Adrenal gland (tissue), 19 donors: ENCODE measurements at places on chromosomes 12 and 14. TPM values are rescaled to one million over a fixed set of nuclear protein-coding genes. Genes with fewer than 3 reads are reported as not detected.

PZP gene
- not detected for total RNA-seq

PRB2 gene
- not detected for total RNA-seq

MMP19 gene
- total RNA-seq, result 7.4 TPM

TMEM233 gene
- total RNA-seq, result 1.0 TPM

GPR68 gene
- total RNA-seq, result 0.29 TPM

SLC16A7 gene
- total RNA-seq, result 91.8 TPM

DNA sequence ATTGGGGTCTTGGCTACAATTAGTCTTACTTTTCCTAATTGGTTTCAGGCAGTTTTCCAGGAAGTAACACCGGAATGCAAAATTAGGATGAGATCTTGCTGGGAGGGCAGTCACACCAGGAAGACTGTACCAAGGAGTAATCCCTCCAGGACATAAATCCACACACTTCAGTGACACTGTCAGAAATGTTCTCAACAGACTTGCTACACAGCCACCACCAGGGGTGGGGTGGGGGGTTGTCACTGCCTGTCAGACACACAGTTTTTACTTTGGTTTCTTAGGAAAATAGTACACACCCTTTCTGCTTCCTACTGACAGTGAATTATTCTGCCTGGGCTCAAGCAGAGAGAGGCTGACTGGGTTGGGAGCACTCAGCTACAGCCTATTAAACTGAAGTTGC is 102.9 kb upstream of the CCDC196 start:
- no peak for DNase-seq

DNA sequence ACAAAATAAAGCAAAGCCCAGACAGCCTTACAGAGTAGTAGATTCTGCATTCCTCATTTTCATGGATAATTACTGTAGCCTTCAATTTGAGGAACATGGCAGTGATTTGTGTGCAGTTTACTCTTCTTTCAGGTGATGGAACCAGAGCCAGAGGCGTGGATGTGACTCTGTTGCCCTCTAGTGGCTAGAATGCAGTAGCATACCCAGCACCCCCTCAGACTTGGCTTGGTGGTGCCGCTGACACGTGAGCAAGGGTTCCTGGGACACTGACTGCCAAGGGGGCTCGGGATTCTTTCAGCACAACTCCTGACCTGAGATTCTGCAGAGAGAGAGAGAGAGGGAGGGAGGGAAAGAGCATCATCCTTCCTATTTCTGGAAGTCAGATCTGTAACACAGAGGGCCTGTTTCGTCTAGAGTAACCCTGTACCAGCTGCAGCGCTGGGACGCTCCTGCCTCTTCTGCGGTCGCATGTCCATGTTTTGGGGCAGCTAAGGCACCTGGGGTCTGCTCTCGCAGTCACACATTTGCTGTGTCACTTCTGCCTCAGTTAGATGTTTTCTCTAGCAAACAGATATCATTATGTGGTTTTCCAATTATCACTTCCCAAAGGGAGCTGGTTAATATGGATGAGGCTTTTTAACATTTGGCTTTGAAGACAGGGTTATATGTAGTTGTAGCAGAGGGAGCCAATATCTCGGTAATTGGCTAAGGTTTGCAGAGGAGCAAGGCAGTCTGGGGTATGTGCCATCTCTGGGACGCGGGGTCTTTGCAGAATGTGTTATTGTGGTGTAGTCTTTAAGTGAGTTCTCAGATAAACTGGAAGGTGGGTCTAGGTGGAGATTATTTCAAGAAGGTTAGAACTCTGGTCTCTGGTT is 428.1 kb downstream of the NRXN3 start:
- DNase-seq, result peak; percentile 68

DNA sequence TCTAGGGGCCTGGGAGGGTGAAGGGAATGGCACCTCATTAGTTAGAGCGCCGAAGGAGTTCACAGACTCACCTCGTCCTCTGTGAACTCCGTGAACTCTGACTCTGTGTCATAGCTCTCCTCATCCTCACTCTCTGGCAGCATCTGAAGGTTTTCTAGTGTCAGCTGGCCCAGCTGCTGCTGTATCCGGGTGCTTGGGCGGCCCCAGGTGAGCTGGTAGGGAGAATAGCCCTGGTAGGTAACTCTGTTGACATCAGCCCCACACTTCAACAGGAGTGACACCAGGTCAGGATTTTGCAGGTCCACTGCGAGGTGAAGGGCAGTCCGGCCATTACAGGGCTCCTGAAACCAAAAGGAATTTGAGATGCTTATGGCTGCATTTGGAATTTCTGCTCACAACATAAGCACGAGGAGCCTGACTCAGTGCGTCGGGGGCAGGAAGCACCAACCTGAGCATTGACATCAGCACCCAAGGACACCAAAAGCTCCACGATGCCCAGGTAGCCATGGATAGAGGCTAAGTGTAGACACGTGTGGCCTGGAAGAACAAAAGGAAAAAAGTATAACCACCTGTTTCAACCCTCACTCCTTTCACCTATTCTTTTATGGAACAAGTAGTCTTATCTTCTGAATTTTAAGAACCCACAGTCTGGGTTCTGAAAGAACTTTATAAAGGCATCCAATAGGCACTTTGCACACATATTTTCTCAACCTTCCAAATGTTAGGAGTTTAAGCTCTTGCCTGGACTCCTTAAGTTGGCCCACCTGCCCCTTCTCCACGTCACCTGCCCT is 2.0 kb downstream of the NFKBIA start:
- DNase-seq, result peak; percentile 51

ADGRD1 gene
- total RNA-seq, result 1.1 TPM

DNA sequence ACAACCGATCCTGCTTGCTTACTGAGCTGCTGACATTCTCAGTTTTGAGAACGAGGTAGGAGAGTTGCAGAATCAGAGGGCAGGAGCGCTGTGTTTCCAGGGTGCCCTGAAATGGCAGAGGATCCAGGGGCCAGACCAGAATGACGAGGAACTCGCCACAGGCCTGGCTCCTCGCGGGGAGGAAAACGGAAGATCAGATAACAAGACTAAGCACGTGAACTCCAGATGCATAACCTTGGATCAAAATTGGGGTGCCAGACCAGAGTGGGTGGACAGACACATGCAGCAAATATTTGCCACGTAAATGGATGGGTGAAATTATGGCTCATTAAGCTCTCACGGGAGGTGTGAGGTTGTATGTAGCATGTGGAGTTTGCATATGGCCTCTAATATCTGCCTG is 46.5 kb downstream of the ELK3 start:
- no peak for DNase-seq

GRCh38 chr14:96581026-96581425 is 78.8 kb downstream of the PAPOLA start:
- DNase-seq, result no peak

BEGAIN gene
- 0.60 TPM for total RNA-seq

DNA sequence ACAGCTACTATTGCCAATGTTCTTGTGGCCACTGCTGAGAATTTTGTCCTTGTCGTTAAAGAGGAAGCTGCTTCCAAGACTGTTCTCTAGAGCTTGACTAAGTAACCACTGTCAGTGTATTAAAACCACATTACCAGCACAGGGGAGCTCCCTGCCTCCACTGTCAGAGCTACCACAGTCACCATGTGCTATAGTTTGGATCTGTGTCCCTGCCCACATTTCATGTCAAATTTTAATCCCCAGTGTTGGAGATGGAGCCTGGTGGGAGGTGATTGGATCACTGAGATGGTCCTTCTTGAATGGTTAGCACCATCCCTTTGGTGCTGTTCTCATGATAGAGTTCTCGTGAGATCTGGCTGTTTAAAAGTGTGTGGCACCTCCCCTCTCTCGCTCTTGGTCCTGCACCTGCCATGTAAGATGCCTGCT is 23.2 kb upstream of the RAP1B start:
- no peak for DNase-seq

DNA sequence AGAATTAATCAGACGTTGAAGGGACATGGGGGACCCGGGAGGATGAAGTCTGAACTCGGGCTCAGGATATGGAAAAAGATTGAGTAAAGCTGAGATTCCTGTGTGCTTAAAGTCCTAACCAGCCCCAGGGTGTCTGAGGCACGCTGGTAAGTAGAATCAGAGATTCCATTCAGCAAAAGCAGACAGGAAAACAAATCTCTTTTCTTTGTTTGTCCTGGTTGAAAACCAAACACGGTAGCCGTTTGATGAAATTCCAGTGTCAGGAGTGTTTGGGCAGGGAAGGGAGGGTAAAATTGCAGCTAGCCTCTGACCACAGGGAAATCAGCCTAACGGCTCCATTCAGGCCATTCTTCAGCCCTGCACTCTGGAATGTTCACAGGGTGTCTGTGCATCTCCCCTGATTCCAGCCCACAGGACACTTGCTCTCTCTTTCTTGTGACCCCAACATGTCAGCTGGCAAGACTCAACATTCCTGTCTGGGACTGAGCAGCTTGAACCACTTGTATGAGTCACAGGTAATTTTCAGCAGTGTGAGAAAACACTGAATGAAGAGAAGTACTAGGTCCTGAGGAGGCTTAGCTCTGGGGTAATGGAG is 31.0 kb downstream of the NINJ2 start:
- no peak for DNase-seq

GRCh38 chr14:72332046-72332445 is 399.8 kb downstream of the RGS6 start:
- DNase-seq, result peak; percentile 20

- no peak for DNase-seq
Observed at GRCh38 chr12:51911307-51911706, 4.0 kb downstream of the ACVRL1 start.

DNA sequence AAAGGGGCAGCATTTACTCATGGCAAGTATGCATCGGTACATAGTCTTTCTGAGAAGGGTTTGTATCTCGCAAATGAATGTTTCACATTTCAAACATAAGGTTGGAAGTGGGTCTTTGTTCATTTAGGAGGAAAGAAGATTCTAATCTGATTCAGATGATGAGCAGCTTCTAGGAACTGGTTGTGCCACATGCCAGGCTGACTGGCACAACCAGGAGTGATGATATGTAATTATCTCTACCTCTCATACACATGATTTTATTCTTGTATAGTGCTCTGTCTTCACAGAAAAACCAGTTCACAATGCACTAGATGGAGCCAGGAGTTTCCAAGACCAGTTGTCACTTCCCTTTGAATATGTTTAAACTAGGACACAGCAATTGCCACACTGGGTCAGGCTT is 13.7 kb upstream of the BEST3 start:
- DNase-seq, result no peak

- DNase-seq, result no peak
Observed at GRCh38 chr12:121805171-121806008, 1.6 kb downstream of the SETD1B start.

DNA sequence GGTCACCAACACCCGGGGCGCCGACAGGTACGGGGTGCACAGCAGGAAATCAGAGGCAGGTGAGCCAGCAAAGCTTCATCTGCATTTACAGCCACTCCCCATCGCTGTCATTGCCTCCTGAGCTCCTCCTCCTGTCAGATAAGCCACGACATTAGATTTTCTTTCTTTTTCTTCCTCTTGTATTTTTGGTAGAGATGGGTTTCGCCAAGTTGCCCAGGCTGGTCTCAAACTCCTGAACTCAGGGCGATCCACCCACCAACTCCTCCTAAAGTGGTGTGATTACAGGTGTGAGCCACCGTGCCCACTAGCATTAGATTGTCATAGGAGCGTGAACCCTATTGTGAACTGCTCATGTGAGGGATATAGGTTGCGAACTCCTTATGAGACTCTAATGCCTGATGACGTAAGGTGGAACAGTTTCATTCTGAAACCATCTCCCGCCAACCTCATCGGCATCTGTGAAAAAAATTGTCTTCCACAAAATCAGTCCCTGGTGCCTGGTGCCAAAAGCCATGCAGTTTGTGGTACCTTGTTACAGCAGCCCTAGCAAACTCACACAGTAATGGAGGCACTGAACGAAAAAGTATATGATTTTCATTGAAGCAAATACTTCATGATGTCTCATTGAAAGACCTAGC is 1.5 kb downstream of the STYK1 start:
- no peak for DNase-seq

DNA sequence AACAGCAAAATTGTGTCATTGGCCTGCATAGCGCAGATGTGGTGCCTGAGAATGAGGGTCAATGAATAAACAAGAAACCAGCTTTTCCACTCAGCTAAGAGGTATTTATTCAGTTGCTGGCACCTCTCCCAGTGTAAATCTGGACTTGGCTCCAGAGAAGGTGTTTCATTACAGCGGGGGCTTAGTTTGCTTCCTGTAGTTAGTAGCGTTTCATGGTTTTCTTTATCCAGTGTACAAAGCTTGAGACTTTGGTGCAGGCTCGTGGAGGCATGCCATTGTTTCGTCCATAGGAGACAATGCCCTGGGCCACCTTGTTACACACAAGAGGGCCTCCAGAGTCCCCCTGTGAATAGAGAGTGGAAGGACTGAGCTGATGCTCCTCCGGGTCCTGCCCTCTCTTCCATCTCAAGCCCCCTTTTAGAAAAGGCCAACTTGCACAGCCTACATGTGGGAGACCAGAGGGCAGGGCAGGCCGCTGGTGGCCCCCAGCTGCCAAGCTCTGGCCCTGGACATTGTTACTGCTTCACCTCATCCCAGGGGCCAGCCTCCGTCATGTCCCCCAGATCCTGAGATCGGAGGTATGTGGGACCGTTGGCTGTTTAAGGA is 3.0 kb downstream of the GZMB start:
- no peak for DNase-seq

AVPR1A gene
- total RNA-seq, result 170 TPM

GRCh38 chr14:51260225-51260624 is 20.2 kb downstream of the TMX1 start:
- DNase-seq, result no peak

STON2 gene
- total RNA-seq, result 10.8 TPM

CEBPE gene
- total RNA-seq, result not detected

ABCD4 gene
- total RNA-seq, result 51.9 TPM

DNA sequence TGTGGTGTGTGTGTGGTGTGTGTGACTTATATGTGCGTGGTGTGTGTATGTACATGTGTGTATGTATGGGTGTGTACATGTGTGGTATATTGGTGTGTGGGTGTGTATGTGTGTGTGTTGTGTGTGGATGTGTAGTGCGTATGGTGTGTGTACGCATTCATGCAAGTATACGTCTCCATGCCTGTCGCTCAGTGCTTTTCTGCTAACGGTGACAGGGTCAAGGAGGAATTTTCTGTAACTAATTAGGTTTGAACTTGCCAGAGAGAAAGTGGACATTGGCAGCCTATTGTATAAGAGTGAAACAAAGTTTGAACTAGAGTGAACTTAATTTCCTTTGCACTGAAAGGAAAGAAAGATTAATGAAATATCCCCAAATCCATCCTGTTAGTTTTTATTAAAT is 120.9 kb upstream of the GSC start:
- no peak for DNase-seq

ST8SIA1 gene
- 11.7 TPM for total RNA-seq

GRCh38 chr14:47490353-47490752 is 185.1 kb downstream of the MDGA2 start:
- no peak for DNase-seq

TMEM30B gene
- 1.3 TPM for total RNA-seq

ULK1 gene
- 29.1 TPM for total RNA-seq

RFLNA gene
- 1.9 TPM for total RNA-seq

- no peak for DNase-seq
Observed at GRCh38 chr12:4099276-4099675, 174.3 kb upstream of the CCND2 start.

TUNAR gene
- 0.06 TPM for total RNA-seq
